ENCODE measurements at places on chromosomes 3 and 15.

DNA sequence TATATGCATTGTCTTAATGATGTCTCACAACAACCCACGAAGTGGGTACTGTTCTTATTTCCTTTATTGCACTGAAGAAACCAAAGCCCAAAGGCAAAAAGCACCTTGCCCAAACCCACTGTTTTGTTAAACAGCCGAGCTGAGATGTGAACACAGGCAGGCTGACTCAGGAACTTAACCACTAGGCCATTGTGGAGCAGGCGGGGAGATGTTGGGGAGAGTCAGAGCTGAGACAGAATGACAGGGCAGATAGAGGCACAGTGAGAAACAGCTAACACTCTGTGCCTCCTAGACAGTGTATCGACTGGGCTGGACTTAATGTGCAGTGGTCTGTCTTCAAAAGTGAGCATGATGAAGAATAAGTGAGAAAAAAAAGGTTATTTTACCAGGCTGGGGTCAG, 56.5 kb downstream of the RPLP1 start:
- DNase-seq = no peak

GRCh38 chr15:92889390-92890107, 10.6 kb upstream of the CHD2 start:
- DNase-seq = no peak

- DNase-seq = no peak
These were observed 123.4 kb upstream of the MB21D2 start for GRCh38 chr3:193040836-193041672.

DNA sequence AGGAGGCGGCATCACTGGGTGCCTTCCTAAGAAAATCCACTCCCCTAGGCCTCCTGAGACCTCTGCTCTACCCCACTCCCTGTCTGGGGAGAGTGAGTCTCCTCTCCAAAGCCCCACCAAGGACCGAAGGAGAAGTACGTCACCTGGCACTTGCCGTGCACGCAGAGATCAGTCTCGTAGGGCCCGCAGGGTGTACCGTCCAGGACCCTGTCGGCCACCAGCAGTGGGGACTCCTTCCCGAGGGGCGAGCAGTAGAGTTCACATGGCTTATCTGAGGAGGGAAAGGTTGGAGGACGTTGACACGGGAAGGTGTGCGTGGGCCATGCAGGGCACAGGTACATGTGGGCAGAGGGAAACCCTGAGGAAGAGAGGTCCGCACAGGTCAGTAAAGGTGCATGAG, 232.9 kb downstream of the ADAMTS17 start:
- DNase-seq = no peak

DNA sequence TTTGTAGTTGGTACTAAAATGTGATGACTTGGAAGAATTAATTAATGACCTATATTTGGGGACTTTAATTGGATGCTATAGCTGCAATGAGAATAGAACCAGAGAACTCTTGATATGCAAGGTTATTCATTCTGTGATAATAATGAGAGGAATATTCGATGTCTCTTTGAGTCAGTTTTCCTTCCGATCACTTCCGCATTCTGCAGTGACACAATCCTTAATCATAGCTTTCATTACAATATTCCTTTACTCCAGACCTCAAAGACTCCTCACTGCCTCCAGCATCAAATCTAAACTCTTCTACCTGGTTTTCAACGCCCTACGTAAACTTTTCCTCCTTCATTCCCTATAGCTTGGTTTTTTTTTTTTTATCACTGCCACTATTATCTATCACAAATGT, 21.6 kb downstream of the B3GNT5 start:
- DNase-seq = no peak

DNA sequence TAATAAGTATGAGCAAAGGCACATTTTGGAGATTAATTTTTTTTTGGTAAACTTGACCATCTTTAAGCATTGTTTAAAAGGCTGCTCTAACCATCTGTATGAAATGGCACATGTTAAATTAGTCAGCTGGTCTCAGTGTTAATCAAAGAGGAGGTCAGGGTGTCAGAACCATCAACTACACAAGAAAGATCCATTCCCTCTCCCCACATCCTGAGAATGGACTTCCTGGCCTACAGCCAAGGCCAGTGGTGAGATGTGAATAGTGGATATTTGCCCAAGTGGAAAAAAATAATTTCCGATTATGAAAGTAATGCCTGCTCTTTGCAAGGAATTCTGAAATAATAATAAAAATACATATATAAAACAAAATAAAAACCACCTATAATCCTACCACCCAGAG, 641.7 kb downstream of the NR2F2 start:
- no peak for DNase-seq

DNA sequence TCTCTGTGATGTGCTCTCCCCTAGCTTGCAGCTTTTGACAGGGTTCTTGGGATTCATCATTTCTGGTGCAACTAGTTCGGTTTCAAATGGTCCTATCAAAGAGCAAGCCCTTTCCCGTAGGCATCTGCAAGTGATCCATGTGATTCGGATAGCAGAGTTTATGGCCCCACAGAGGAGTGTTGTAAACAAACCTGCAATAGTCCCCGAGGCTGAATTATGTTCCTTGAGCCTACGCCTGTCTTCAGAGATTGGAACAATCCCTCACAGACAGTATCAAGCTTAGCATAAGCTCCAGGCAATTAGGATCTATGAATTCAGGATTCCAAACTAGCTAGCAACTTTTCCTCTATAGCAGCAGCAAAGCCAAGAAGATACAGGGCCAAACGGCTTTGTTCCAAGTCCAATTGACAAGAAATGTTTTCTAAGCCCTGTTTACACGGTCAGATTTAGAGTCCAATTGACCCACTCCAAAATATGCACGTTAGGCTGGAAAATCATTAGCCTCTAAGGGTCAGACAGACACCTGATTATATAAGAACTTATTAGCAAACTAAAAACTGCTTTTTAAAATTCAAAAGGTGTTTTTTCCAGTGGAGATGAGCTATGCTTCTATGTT, 24.8 kb downstream of the LNP1 start:
- DNase-seq = no peak

DNA sequence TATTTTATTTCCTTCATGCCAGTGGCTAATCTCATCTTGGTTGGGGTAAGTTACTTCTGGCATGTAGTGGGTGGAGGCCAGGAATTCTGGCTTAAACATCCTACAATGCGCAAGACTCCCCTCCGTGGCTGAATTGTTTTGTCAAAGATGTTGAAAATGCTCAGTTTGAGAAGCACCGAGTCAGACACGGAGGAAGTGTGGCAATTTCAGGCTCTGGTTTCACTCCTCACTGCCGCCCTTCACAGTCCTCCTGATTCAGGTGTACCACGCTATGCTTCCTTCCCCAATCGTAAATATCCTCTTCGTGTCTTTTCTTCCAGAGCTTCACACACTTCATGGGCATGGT, 150.7 kb downstream of the OPA1 start:
- DNase-seq = no peak

GRCh38 chr3:106609666-106610301, 741.0 kb upstream of the CBLB start:
- DNase-seq = no peak
